ENCODE measurements at places on chromosomes 2 and 18. TPM values are rescaled to one million over a fixed set of nuclear protein-coding genes. Genes with fewer than 3 reads are reported as not detected.

- peak; percentile 83 for DNase-seq
Observed at GRCh38 chr2:159124441-159124911, 156.0 kb downstream of the TANC1 start.

DNA sequence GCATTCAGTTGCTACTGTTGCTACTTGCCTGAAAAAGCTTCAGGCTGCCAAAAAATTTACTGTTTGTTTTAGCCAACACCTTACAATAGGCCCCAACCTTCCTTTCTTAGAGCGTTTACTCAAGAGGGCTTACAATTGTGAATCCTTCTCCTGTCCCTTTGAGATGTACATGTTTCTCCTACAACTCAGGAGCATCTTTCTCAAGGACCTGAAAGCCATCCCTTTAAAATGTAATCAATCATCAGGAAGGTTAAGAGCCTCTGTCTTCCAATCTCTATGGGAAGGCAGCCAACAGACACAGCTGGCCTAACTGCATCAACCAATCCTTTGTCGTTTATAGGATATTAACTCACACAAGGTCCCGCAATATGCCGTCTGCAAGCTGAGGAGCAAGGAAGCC is 3.4 kb upstream of the IER3IP1 start:
- DNase-seq = no peak

DNA sequence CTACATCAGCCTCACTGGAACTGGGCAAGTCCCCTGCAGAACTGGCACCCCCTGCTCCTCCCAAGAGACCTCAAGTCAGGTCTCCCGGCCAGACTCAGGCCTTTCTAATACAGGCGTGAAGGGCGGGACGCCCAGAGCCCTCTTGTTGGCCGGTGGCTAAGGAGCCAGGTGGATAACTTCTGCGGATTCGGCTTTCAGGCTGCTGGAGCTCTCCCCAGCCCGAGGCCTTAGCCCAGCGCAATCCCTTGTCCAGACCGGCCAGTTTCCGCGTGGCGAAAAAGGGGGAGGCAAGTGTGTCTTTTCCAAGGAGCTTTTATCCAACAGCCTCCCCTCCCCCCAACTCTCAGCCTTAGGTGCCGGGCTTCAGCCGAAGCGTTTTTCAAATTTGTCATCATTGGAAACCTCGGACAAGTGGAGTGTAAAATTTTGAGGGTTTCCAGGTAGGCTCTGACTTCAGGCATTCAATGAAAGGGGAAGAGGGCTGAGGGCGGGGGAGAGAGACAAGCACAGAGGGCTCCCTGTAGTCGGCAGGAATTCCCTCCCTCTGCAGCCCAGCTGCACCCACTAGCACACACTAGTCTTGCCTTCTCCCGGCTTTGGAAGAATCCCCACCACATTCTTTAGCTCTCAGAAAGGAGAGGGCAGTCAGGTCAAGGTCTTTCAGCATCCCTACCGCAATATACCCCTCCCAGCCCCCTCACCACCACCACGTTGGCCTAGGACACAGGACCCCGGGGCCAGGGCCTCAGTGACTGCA is 9.5 kb upstream of the SATB2 start:
- no peak for DNase-seq

GRCh38 chr18:56789004-56789888 is 138.1 kb downstream of the WDR7 start:
- DNase-seq = peak; percentile 34

DNA sequence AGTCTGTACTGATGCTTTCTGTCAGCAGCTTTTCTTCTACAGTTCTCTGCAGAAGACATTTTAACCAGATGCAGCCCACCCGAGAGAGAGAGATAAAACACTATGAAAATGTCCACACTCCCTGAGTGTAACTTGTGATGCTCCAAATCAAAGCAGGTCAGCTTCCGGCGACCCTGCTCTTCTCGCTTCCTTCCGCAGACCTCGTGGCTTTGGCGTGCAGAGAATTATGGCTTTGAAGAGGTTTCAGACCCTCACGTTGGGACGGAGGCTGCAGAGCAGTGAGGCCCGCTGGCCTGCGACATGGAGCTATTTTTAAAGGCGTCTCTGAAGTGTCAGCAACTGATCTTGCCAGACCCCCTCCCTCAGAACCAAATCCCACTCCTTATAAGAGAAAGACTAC is 41.8 kb downstream of the TMEM163 start:
- no peak for DNase-seq

DNA sequence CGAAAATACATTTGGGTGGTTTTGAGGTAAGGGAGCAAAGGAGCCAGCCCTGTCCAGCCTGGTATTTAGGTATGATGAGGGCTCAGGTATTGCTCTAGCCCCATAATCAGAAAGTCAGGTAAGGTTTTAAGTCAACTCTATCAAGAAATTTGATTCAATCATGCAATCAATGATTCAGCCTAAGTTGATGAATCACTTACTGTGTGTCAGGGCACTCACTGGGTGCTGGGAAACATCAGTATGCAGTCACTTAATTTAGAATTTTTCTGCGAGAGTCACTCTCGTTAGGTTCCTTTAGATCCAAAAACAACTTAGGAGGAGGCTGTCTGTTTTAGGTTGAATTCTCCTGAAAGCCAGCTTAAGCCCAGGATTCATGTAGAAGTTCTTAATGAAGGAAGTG is 17.7 kb upstream of the SERPINB2 start:
- no peak for DNase-seq

- no peak for DNase-seq
Observed at GRCh38 chr2:177080746-177081284, 131.8 kb upstream of the HNRNPA3 start.

- peak; percentile 47 for DNase-seq
Observed at GRCh38 chr2:201471732-201472393, 20.3 kb downstream of the STRADB start.

- DNase-seq = peak; percentile 50
Observed at GRCh38 chr2:42071791-42072190, 24.0 kb downstream of the PKDCC start.

GRCh38 chr2:223019390-223019930 is 32.5 kb upstream of the KCNE4 start:
- DNase-seq = no peak

- no peak for DNase-seq
Observed at GRCh38 chr2:209614690-209615369, 156.8 kb upstream of the UNC80 start.

- DNase-seq = no peak
Observed at GRCh38 chr18:25164211-25164847, 187.6 kb downstream of the ZNF521 start.

DNA sequence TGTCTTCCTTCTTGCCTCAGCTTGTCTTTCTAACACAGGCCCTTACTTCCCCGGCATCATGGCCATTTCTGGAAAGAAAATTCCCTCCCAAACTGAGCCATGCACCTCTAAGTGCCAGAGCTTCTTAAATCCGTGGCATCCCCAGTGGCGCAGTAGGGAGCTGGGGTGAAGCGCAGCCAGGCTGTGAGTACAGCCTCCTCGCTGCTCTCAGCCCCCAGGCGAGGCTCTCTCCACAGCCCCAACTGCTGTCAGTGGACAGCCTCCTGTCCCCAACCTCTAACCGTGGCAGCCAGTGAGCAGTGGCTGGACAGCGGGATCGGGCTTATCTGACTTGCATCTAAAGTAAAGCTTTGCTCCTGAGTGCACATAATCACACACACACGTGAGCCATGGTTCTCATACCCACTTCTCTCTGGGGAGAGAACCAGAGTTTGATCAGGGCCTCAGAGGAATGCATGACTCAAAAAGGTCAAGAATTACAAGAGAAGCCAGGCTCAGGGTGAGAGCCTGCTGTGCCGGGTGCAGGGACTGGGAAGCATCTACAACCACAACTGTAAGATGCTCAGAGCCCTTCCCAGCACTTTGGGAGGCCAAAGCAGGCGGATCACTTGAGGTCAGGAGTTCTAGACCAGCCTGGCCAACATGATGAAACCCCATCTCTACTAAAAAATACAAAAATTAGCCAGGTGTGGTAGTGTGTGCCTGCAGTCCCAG is 50.7 kb downstream of the SFXN5 start:
- peak; percentile 94 for DNase-seq

DNA sequence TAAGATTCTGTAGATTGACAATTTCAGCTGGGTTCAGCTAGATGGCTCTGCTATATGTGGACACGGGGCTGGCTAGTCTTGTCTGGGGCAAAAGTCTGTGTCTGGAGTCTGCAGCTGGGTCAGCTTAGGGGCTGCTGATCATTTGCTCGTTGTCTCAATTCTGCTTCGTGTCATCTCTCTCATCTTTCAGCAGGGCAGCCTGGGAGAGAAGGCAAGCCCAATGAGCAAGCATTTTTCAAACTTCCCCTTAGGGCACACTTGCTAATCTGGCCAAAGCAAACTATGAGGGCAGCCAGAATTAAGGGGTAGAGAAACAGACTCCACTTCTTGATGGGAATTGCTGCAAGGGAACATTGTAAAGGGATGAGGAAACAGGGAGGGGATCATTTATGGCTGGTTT is 462.6 kb downstream of the SLC4A3 start:
- no peak for DNase-seq

DNA sequence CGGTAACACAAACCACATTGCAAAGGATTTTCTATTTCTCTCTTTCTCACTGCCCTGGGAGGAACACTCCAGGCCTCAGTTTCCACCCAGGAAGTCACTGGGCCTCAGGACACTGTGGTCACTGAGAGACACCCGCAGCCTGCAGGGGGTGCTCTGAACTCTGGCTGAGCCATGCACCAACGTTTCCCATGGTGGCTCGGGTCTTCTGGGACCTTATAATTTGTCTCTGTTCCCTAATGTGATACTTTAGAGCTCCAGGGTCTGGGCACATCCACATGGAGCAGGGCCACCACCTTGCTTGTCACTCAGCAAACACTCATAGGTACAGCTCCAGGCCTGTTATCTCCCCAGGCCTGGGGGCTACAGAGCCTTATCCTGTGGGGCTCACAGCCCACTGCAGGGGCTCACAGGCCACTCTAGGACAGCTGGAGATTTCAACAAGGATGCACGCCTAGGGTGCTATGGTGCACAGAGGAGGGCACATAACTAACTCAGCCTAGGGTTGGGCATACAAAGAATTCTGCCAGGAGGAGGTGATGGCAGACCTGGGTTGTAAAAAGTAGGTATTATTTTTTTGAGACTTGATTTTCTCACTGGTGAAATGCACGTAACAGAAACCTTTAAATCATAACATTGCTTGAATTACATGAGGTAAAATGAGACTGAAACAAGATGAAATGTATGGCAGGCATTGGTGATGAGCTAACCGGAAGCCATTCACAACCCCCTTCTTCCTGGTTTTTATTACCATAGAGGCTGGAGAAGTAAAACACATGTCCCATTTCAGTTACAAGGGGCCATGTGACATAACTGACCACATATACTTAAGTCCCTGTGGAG is 3.0 kb upstream of the HS1BP3 start:
- DNase-seq = no peak

The CDH20 gene
- total RNA-seq = not detected

The PLEKHH2 gene
- 2.8 TPM for total RNA-seq

The CRYBA2 gene
- not detected for total RNA-seq

The GAD1 gene
- total RNA-seq = 0.29 TPM

The NFATC1 gene
- total RNA-seq = 4.5 TPM

The ASAP2 gene
- total RNA-seq = 66.1 TPM

The CHST9 gene
- not detected for total RNA-seq
